ENCODE measurements at places on chromosomes 2 and 18.

DNA sequence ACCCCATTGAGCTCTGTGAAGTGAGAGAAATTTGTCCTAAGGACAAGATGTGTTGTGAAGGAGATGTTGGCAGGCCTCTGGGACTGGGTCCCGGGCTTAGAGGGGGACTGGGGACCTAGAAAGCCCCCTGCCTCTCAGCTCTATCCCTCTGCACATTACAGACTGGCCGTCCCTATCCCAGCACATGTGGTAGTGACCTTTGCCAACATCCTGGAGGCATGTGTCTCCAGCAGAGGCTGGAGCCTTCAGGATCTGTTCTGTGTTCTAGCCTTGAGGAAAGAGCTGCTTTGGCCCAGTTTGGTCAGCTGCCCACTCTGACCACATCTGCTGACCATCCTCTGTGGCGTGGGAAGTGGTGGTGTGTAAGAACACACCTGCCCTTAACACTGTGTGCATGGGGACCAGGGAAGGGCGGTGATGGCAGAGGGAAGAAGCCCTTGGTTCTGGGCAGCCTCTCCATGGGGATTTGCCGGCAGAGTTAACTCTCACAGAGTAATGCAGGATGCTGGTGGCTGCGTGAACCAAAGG is 33.4 kb downstream of the NCK2 start:
- DNase-seq, result no peak

GRCh38 chr18:28175150-28175929 is 1.6 kb downstream of the CDH2 start:
- no peak for DNase-seq

DNA sequence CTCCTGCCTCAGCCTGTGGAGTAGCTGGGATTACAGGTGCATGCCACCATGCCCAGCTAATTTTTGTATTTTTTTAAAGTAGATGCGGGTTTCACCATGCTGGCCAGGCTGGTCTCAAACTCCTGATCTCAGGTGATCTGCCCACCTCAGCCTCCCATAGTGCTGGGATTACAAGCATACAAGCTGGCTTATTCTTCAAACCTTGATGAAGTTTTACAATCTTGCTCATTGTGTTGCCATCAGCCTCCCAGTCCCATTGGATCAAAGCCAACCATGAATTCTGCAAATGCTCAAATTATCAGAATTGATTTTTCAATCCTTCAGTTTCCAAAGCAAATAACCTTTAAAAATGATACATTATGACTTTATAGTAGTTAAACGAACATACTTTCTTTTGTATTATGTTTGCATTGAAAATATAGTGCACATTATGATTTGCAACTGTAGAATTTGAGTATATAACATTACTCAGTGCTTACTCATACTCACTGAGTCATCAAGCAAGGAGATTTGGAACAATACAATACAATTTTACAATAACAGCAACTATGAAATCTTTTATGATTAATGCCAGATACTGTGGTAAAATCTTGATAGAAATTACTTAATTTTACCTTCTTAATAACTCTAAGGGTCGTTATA is 1491.9 kb upstream of the CELF4 start:
- DNase-seq, result peak; percentile 10

DNA sequence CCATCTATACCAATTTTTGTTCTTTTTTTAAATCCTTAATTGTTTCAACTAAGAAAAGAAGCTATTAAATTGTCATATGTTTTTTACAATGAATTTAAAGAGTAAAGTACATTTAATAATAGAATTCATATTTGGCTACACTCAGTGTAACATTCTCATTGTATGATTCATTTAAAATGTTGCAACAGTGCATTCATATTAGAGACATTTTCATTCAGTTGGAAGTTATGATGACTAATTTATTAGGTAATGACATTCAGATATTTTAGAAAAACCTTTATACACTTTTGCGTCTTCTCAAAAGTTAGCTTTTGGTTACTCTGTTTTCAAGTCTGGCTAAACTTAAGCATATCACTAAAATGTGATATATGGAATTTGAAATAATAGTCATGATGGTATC is 887.5 kb upstream of the NRXN1 start:
- DNase-seq, result no peak

GRCh38 chr2:31302940-31303563 is 69.1 kb downstream of the EHD3 start:
- DNase-seq, result no peak

GRCh38 chr2:135473567-135473966 is 57.5 kb downstream of the ZRANB3 start:
- DNase-seq, result peak; percentile 26

GRCh38 chr2:61712060-61712459 is 141.8 kb downstream of the FAM161A start:
- no peak for DNase-seq

DNA sequence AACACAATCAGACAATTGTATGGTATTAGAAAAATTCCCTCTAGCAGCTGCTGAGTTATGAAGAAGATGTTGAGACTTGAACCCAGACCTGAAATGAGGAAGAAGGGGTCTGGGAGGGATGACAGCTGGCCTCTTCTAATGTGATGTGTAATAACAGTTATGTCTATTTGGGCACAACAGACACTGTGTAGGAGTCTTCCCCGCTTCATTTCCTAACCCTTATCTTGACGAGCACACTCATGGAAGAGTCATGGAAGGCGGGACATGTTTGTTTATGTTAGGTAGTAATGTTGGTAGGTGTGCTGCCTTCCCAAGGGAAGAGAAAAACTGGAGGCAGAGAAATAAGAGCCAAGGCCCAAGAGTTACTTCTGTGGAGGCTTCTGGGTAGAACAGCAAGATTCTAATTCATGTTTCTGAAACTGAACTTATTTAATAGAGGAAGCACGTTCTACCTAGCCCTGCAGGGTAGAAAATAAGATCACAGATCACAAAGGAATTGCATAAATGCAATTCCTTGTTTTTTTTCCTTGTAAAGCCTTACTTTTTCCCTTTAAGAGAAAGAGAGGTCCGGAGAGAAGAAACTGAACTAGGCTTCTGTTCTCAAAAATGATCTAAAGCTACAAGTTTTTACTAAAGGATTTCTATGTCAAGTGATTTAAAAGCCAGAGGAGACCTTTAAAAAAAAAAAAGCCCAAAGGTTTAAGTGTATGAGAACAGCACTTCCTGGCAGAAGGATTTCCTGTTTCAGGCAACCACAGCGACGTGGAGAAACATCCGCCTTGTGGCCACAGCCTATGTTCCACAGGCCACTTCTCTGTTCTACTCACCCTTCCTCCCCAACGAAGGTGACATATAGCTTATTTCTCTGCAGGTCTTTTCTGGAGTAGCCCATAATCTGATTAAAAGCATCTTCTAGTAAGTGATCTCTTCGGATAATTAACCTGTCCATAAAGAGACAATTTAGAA is 68.5 kb upstream of the STK17B start:
- no peak for DNase-seq

GRCh38 chr2:10620481-10620880 is 69.3 kb downstream of the NOL10 start:
- DNase-seq, result peak; percentile 84

All from renal cortical epithelial cell (primary cell).